ENCODE measurements at places on chromosomes 6 and 20.
A peak's percentile ranks its signal among the peaks of the same experiment; 100 is the strongest.

DNA sequence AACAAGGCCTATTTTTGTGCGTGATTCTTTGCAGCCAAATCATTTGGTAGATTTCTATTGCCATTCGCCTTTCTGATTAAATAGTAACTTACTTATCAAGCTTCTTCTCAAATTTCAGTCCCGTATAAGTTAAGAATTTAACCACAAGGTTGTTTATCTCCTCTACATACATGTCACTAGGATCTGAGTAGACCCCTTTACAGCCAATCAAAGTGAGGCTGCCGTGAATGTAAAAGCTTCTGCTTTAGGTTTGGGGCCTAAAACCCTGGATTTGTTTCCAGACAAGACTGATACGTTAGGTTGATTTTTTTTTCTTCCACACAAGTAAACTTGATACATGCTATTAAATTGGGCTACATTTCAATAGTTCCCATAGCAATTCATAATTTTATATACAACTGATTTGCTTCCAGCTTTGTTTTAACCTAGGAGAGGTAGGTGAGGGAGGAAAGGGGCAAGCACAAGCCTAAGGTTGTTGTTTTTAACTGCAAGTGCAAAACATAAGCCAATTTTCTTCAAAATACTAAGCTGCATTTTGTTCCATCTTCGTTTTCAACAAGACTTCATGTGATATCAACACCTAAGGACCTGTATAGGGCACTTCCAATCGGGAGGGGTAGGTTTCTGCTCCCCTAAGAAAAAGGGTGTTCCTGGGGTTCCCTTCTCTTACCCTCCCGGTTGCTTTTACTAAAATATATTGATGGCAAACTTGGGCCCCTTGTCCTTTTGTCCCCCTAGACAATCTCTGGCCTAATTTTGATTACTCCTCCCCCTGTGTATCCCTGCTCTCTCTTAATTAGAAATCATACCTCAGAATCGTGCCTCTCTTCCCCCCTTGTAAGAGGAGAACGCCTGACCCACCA, 1.7 kb downstream of the RANBP9 start:
- DNase-seq = peak; percentile 41

GRCh38 chr6:165218829-165219228, 90.6 kb downstream of the C6orf118 start:
- peak; percentile 43 for DNase-seq

GRCh38 chr6:61809004-61809595, 476.9 kb downstream of the KHDRBS2 start:
- no peak for DNase-seq

DNA sequence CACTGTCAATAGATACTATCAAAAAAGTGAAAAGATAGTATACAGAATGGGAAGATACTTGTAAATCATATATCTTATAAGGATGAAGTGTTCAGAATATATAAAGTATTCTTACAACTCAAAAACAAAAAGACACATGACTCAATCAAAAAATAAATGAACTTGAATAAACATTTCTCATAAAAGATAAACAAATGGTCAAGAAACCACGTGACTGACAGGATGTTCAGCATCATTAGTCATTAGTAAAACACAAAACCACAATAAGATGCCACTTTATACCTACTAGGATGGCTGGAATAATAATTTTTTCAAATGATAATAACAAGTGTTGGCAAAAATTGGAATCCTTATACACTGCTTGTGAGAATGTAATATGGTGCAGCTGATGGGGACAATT, 729.1 kb upstream of the HS3ST5 start:
- DNase-seq = no peak

GRCh38 chr6:128710315-128710714, 172.6 kb upstream of the LAMA2 start:
- peak; percentile 67 for DNase-seq

- no peak for DNase-seq
These were observed 82.0 kb upstream of the EDN1 start for GRCh38 chr6:12208190-12208589.

Data from fibroblast of skin of left quadriceps (primary cell).